ENCODE measurements at places on chromosomes 1 and 21.

GRCh38 chr1:18635891-18636595 is 5.4 kb downstream of the PAX7 start:
- DNase-seq = peak; percentile 56

- DNase-seq = no peak
Measured at GRCh38 chr21:45248893-45249381, 38.8 kb downstream of the POFUT2 start.

GRCh38 chr1:76218888-76219287 is 144.3 kb downstream of the ST6GALNAC3 start:
- no peak for DNase-seq

DNA sequence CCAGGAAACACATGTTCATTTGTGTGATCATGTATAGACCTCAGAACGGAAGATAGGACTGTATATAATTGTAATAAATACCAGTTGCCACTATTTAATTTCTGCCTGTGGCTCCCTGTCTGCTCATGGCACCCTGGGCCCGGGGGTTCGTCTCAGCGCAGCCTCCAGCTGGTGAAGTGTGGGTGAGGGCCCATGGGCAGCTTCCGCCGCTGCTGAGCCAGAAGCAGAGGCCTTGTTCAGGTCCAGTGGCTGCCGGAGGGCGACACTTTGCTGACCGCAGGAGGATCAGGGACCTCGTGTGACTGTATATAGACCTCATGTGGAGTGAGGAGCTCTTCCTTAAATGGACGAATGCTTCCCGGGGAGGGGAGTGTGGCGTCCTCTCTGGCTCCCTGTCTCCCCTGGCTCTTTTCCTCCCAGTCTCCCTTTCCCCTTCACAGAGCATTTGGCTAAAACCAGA is 155.9 kb downstream of the PEX14 start:
- DNase-seq = no peak

DNA sequence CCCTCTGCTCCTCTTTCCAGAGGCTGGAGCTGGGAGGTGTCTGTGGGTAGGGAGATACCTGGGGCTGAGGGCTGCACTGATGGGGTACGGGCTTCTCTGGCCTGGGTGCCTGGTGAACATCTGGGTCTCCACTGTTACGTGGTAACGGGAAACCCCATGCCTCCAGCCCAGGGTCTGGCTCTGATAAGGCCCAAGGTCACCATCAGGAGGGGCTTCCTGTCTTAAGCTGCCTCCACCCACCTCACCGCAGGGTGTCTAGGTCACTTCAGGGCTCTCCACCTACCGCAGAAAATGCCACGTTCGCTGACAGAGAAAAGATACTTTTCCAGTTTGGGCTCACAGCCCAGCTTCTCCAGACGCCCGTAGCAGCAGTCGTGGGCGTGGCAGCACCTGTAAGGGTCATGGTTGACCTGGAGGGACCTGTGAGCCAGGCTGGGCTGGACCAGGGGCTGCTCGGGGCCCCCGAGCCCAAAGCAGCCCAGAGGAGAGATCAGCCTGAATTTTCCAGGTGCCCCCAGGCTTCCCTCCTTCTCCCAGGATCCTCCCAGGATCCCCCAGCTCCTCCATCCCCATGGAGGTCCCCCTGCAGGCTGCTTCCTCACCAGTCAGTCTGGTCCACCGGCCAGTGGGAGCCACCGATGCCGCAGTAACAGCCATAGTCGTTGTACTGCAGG is 1.3 kb downstream of the PLA2G2E start:
- peak; percentile 80 for DNase-seq

DNA sequence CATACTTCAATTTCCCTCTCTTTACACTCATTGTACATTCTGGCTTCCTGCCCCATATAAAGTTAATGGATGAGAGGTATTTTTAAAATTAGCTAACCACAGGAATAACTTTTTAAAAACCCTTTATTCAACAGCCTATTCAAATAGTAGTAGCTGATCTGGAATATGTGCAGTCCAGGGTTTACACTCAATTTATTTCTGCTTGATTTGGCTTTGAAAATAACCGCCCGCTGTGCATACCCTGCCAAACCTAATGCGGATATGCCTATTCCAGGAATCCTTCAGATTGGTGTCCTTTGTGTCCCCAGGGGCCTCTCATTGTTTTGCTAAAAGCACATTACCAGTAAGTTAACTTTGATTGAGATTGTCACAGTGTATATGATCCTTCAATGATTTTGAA is 1686.2 kb downstream of the PLA2G4A start:
- DNase-seq = no peak

DNA sequence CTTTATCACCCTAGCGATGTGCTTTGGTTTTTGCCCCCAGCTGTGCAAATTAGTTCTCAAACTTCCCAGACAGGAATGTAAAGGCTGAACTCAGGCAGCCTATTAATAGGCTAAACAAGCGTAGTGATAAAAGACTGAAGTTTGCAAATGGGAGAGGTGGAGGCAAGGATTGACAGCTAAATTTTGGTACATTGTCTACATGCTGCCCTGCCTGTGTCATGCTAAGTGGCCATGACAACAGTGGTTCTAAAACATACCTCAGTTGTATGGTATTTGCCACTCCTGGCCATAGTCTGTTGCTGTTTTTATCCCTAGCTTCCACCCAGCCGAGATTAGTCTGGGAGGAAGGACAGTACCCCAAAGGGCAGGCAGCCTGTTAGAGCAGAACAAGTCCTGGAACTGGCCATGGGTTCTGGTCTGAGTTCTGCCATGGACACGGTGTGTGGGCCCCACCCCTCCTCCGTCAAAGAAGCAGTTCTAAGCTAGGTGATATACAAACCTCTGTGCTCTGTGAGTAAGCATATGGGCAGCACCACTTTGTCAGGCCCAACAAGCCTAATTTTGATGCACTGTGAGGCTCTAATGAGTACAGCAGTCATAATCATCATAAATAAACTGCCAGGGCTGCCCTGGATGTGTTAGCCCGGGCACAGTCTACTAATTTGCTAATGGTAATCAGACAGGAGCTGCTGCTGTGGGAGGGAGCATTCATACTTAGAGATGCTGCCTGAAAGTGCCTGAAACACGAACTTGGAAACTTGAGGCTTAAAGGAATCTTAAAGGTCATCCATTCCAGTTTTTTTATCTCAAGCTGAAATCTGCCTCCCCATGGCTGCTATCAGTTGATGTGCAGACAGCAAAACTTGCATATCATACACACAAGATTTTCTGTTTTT is 177.1 kb downstream of the HHAT start:
- no peak for DNase-seq

DNA sequence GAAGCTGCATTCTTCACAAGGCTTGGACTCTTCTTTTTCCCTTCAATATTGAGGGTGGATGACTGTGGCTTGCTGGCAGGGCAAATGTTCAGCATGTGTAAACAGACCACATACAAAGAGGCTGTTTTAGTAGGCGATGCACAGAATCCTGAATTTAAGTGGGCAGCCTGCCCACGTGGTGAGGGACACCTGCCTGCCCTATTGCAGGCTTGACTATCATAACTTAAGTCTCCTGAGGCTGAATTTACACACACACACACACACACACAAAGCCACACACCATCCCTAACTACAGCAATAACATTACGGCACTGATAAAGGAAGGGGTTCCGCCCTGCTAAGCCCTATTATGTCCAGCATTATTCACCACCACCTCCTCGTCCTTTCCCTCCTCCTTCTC is 15.9 kb downstream of the SYT2 start:
- DNase-seq = no peak

- DNase-seq = no peak
Measured at GRCh38 chr1:208829595-208829994, 585.4 kb upstream of the PLXNA2 start.

DNA sequence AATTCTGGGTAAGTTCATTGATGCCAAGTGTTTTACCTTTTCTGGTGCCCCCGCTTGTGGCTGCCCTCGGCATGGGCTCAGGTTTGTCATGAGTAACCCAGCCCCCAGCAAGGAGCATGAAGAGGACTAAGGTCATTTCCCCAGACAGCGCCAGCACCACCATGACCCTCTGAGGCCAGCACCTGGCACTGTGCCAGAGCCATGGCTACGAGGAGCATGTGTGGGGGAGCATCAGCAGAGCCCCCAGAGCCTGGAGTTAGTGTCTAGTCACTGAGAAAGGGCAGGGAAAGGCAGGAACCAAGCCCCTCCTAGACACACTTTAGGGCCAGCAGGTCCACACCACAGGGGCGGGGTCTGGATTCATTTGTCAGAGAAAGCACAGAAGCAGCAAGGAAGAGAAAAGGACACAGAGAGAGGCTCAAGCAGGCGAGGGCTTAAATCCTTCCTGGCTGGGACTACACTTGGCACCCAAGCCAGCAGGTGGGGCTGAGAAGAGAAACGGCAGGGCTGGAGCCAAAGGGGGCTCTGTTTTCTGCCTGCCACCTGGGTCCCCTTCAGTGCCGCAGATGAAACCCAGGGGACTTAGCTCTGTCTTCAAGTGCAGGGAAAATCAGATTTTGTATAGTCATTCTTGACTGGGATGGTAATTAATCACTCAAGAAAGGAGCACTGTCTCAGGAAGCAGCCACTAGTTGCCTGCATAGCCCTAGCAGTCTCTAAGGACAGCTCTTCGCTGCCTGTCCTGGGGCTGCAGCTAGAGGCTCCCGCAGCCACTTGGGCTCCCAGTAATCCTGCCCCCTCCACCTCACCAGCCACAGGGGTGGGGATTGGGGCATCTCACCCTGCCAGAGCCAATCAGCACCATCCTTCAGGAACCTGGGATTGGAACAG is 79.6 kb upstream of the ZC3H12A start:
- no peak for DNase-seq

DNA sequence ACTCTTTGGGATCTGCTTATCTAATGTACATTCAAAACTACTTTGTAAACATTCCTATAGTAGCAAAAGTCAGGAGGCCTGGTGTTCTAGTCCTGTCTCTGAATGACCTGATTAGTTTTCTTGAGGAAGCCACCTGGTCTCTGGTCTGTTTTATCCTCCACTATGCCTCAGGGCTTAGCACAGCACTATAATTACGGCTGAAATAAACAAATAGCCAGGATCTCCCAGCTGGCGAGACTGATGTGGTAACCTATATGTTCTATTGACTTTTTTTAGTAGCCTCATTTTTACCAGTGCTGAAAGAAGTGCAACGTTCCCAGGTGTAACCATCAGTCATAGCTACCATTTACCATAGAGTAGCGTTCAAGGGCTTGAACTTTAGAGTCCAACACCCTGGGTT is 24.2 kb upstream of the RPL11 start:
- no peak for DNase-seq

- DNase-seq = no peak
Measured at GRCh38 chr21:23939369-23940065, 1667.8 kb downstream of the MRPL39 start.

GRCh38 chr1:110945626-110946025 is 18.1 kb downstream of the LRIF1 start:
- DNase-seq = no peak

DNA sequence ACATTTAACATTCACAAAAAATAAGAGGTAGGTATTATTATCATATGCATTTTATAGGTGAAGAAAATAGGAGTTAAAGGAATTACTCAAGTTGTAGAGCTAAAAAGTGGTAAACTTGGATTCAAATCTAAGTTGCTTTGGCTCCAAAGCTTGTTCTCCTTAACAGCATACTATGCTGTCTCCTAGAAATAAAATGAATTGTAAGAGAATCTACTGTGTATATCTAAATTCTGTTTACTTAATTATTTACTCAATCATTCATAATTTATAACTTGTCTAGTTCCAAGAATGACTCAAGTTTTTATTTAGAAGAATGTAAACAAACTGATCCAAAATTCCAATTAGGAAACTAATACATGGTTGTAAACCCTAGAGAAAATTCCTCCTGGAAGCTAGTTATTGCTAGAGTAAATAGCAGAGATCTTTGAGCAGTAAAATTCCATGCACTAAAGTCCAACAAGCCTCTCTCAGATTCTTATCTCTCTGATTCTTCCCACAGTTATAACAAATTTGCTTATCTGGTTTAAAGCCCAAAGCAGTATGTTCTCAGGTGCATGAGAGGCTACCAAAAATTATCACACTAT is 132.5 kb upstream of the DPT start:
- DNase-seq = no peak

GRCh38 chr21:46091631-46092025 is 6.3 kb upstream of the COL6A2 start:
- DNase-seq = no peak

DNA sequence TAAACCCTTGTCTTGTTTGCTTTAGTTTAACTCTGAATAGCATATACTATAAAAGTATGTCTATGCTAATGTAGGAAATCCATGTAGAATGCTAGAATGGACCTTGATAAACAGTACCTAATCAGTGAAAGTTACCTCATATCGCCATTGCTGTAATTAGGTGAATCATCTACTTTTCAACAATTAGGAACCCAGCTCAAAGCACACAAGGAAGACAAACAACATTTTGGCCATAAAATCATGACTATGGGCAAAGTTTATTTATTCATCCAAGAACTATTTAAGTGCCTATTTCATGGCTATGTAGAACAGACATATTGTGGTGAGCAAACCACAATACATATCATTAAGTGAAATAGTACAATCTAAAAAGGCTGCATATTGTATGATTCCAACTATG is 1043.2 kb downstream of the BRINP3 start:
- no peak for DNase-seq

DNA sequence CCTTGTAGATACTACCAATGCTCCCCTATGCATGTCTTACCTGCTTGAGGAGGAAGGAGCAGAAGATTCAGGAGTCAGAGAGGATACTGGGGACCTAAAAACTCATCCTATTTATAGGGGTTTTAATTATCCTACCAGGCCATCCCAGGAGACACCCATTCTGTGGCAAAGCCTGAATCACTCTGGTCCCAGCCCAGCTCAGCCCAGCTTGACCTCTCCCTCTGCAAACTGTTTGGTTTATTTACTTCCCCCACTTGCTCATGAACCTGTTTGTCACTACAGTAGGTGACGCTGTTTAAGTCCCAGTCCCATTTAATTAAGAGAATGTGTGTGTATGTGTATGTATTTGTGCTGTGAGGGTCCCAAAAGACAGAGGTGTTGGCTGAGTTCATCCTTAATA is at the start of gene RPTN:
TSS of gene RPTN (minus strand) at position 85 of the 400 bp plus-strand sequence. CDS start 1,339 bp downstream, outside the sequence.
- no peak for DNase-seq

DNA sequence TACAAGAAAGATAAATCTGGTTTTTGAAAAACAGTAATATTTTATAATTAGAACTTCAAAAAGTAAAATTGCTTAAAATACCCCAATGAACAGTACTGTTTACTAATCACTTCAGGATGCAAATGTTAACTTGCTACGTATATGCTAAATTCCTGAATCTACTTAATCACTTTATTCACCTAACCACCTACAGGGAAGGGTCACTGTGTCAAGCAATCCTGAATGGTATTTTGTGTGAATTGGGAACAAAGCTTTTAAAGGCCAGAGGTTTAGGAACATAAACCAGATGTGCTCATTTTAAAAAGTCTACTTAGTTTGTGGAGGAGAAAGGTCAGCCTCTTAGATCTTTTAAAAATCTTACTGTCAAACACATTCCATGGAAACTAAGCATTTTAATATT is 1143.0 kb upstream of the ADGRL2 start:
- no peak for DNase-seq

Data from RPMI8226 (cell line).